Fibroblast of pulmonary artery (primary cell): ENCODE measurements at places on chromosomes 1 and 21.

GRCh38 chr1:34859446-34860200 lies at the start of gene SMIM12:
Gene SMIM12 (minus strand): TSS chr1:34859749. CDS start chr1:34855977, 3,772 bp downstream.
- peak; percentile 95 for DNase-seq

DNA sequence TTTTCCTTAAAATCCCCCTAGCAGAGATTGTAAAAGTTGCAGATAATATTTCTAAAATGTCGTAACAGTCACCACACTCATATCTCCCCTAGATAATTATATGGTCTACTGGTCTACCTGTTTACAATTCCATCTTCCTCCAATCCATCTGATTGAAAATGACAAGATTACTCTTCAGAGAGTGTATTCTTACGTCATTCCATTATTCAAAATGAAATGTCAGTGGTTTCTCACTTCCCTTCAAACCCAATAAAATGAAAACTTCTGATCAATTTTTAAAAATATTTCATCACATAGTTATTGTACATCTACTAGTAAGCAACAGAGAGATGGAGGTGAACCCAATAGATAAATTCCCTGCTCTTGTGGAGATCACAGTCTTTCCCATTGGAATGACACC lies 202.2 kb upstream of the C8B start:
- no peak for DNase-seq

DNA sequence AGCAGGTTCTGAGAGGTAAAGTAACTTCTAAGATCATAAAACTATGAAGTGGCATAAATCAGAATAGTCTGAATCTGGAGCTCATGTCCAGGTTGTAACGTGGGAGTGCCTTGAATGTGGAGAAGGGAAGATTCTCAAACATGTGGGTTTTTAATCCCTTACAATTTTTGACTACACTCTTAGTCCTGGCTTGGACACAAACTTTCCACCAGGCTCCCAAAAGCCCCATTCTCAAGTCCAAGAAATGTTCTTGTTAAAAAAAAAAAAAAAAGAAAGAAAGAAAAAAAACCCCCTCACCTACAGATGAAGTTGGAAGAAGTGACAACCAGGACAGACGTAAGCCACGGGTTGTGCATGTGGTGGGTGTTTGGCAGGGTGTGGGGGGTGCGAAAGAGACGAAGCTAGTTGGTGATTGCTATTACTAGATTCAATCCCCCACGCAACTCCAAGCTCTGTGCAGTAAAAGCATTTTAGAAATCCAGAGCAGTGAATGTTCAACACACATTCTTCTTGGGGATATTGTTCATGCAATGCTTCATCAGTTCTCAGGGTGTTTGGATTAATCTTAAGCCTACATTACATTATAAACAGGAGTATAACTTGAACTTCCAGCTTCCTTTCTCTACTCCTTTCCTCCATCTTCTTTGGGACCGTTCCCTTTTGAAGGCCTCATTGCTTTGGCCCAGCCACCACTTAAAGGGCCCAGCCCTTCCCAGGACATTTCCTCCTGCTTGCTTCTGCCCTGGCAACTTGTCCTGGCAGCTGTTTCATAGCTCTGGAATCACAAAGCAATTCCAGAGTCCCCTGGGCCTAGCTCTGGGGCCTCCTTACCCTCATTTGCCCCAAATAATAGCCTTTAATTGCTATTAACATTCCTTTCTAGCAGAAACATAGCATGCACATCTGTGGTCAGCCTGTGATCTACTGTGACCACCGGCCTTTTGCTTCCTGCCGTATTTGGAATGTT lies 41.8 kb downstream of the PHC2 start:
- DNase-seq = peak; percentile 36

DNA sequence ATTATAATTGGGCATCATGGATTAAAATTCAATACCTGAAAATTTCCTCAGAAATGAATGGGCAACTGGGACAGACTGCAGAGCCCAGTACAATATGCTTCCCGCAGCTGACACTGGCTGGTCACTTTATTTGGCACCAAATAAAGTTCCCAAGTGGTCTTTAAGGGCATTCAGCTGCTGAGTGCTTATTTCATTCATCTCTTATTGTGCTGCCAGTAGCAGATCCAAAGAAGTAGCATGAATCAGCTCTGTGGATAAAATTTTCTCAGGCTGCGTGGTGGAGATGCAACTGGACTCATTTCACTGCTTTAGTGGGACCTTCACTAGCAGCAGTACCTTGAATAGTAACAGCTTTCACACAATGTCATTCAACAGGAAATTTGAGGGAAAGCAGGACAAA lies 226.3 kb upstream of the ADGRL2 start:
- no peak for DNase-seq

GRCh38 chr1:214439352-214440119 lies 111.9 kb downstream of the PTPN14 start:
- peak; percentile 67 for DNase-seq

GRCh38 chr1:109133815-109134214 lies 19.9 kb downstream of the ELAPOR1 start:
- no peak for DNase-seq

GRCh38 chr1:211895126-211895759 lies 64.7 kb upstream of the LPGAT1 start:
- DNase-seq = no peak

- DNase-seq = no peak
Measured at GRCh38 chr1:224343679-224344078, 13.0 kb upstream of the CNIH4 start.

- no peak for DNase-seq
Measured at GRCh38 chr1:26820784-26821269, 5.7 kb upstream of the ZDHHC18 start.

DNA sequence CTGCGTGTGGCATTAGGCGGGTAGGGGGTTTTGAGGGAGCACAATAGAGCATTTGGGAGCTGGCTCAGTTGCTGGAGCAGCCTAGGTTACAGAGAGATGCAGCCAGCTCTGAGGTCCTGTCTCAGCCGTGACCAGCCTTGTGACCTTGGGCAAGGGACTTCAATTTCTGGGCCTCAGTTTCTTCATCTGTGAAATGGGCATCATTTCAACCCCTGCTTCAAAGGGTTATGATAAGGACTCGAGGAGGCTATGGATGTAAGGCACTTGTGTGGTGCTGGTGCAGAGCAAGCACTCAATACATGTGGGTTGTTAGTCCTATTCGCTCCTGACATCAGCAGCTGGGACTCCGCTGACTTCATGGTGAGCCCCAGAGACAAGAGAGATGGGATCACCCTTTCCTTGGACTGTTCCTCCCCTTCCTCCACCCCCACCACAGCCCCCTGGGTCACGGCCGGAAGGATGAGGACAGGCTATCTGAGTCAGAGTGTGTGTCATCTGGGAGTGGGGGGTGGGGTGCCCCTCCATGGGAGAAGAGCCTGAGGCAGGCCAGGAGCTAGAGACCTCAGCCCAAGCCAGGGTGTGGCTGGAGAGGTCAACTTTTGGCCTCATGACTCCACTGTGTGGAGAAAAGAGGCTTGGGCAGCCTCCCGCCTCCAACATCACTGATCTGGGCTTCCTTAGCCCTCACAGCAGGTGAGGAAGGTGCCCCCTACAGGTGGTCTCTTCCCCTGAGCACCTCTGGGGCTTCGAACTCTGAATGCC lies 71.4 kb upstream of the ZBTB40 start:
- no peak for DNase-seq

DNA sequence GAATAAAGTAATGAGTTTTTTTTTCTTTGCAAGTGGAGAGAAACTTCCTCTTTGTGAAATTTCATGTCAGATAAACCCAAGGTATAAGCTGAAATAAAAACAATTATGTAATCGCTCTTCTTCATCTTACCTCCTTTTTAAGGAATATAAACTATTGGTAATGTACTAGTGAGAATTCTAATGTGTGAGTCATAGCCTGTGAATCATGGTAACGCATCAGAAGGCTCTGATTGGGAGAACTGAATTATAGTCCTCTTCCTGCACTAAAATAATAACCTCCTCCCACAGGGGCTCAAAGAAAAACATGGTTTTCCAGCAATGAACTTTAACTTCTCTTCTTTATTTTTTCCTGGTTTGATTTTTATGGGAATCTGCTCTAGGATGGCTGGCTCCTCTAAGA lies 57.1 kb upstream of the COX20 start:
- peak; percentile 80 for DNase-seq

DNA sequence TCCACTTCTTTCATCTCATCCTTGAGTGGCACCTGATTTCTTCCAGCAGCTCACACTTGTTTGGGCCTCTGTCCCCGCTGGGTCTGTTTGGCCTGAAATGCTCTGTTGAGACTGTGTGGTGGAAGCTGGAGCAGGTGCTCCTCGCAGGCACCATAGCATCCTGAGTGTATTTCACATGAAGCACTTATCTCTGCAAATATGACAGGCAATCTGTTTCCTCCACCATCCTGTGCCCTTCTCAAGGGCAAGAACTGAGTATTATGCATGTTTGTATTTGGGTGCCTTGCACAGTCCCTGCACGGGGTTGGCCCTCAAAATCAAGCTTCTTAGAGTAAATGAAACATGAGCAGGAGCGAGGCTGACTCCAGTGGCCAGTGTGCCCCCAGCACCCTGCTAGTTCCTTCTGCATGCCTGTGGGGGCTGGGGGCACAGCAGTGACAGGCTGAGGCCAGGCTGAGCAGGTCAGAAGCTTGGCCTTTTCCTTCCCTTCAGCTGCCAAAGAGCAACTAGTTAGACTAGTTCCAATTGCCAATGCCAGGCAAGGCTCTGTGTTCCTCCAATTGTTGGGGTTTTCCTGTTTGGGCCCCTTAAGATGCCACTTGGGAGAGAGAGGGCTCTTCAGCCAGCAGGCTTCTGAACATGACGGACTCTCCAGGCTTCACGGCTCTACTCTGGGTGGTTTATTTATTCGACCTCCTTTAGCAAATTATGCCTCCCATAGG lies 129.6 kb upstream of the ATP1A1 start:
- no peak for DNase-seq

DNA sequence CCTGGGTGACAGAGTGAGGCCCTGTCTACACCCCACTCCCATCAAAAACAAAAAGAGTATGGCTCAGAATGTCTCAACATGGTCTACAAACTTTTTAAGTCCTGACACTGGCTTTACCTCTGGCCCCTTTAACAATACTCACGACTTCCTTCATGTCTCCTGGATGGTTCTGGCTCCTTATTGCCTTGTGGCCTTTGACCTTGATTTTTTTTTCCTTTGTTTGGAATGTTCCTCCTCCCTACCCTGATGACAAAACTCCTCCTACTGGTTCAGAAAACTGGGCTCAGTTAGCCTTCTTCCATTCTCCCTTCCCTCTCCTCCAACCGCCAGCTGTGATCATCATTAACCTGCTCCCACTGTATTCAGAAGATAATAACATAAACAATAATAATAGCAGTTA lies 4.6 kb upstream of the SOAT1 start:
- no peak for DNase-seq

DNA sequence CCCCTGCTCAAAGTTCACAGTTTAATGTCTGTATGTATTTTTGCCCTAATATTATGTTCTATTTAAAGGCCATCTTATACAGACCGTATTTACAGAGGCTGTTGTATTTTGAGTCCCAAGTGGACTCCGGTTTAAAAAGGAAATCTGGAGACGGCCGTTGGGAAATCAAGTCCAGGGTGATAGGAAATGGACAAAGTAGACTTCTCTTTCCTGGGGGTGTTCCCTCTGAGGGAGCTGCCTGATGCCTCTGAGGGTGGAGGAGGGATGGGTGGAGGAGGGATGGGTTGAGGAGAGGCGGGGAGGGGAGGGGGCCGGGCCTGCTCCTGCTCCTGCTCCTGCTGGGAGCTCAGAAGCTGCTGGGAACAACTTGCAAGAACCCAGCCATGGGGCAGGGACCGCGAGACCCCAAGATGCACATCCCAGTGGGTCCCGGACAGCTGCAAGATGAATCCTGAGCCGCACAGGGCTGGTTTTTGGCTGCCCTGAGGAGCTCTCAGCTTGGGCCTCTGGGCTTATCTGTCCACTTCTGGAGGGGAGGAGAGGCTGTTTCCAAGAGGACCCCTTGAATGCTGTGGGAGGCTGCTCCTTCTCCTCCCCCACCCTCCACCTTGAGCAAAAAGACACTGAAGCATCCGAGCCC lies 12.0 kb upstream of the ACTL8 start:
- DNase-seq = no peak

GRCh38 chr1:234118911-234119310 lies 214.4 kb downstream of the SLC35F3 start:
- no peak for DNase-seq

- peak; percentile 21 for DNase-seq
Measured at GRCh38 chr21:32131960-32132359, 146.9 kb downstream of the MIS18A start.

GRCh38 chr1:205026181-205026580 lies 16.8 kb upstream of the CNTN2 start:
- DNase-seq = no peak

DNA sequence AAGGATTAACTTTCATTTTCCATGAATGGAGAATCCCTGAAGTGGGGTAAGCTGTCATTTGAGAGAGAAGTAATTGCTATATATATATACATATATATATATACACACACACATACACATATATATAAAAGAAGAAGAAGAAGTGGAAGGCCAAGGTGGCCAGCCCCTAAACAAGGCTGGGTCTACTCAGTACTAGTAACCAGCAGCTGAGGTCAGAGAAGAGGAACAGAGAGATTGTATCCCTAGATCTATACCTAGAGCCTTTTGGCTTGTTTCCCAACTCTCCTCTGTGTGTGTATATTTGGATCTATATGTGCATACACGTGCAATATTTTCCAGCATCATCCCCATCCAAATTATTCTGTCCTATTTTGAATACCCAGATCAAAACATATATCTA lies 5.2 kb downstream of the TNFSF4 start:
- DNase-seq = no peak
